ENCODE measurements at places on chromosomes 6 and 20. TPM values are rescaled to one million over a fixed set of nuclear protein-coding genes. Genes with fewer than 3 reads are reported as not detected.

GRCh38 chr6:133774356-133774755, 114.6 kb upstream of the TCF21 start:
- peak; percentile 74 for DNase-seq

GRCh38 chr6:32152769-32153563, 975 bp upstream of the PPT2 start:
- no peak for DNase-seq

- no peak for DNase-seq
These were observed 36.6 kb upstream of the BTN3A2 start for GRCh38 chr6:26328265-26328844.

DNA sequence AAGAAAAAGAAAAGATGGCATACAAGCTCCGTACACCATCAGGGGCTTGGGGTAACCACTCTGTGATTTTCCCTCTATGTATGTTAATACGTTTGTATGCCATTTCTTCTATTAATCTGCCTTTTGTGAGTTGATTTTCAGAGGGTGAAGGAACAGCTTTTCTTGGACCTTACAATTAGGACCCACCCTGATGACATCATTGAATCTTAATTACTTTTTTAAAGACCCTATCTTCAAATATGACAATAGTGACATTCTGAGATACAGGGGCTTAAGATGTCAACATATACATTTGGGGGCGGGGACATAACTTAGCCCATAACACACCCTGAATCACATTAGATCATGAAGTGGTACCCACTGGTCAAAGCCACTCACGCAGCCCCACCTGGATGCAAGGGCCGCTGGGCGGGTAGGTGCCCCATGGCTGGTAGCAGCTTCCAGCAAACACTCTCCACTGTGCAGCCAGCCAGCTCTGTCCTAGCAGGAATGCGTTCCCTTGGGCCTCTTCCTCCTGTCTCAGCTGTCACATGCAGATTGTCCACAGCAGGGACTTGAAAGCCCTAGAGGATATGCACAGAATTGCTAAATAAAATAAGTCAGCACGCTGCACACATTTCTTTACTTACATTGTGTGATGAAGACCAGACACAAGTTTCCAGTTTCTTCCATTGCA, 74.5 kb downstream of the FOXF2 start:
- no peak for DNase-seq

MTO1 gene
- 26.1 TPM for total RNA-seq

SEMG1 gene
- total RNA-seq, result not detected

DNA sequence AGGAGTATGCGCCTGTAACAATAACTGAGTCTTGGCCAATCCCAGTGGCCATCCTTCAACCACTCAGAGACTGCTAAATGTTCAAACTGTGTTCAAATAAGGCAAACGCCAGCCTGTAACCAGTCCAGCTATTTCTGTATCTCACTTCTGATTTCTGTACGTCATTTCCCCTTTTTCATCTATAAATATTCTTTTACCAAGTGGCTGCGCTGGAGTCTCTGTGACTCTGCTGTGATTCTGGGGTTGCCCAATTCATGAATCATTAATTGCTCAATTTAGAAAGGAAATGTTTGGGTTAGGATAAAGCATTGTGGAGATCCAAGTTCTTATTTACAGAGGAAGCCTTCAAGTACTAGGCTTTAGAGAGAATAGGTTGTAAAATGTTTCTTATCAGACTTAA, 89.8 kb upstream of the UST start:
- DNase-seq, result peak; percentile 53

MEI4 gene
- total RNA-seq, result not detected

GRCh38 chr6:139751179-139751578, 376.7 kb upstream of the CITED2 start:
- no peak for DNase-seq

POM121L2 gene
- total RNA-seq, result not detected

- no peak for DNase-seq
These were observed 21.0 kb downstream of the KCNK5 start for GRCh38 chr6:39208223-39208739.

- no peak for DNase-seq
These were observed 6.9 kb upstream of the PPP1R3G start for GRCh38 chr6:5078121-5078669.

- DNase-seq, result peak; percentile 83
These were observed 678.1 kb downstream of the KIF16B start for GRCh38 chr20:15895126-15895525.

GRCh38 chr20:51116765-51117686, 94.1 kb upstream of the KCNG1 start:
- no peak for DNase-seq

- no peak for DNase-seq
These were observed 116.2 kb downstream of the DTNBP1 start for GRCh38 chr6:15546591-15546990.

DNA sequence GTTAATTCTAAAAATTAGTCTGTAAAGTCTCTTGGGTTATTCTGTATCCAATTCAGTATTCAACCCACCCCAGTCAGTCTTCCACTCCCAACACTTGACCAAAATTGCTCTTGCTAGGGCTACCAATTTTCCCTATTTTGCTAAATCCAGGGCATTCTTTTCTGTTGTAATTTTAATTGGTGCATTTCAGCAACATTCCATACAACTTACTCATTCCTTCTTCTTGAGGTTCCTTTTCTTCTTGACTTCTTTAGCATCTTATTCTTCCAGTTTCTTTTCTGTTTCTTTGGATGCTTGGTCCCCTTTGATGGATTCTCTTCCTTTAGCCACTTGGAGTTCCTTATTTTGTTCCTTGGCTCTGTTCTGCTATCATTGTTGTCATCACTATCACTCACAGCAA, 11.2 kb upstream of the GRM1 start:
- DNase-seq, result no peak

DNA sequence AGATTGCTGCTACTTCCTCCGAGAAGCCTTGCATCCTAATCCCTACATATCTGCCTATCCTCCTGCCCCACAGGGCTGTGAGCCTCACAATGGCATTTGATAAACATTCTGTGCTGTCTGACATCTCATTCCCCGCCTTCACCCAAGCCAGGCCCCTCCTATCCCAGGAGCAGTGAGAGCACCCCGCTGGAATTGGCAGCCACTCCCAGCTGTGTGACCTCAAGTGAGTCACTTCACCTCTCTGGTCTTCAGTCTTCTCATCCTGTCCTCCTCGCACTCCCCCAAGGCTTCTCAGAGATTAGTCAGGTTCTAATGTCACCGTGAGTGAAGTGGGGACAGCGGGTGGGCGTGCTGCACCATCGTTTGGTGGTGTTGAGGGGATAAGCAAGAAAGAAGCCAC, 81.7 kb downstream of the CDH22 start:
- DNase-seq, result peak; percentile 36

PNRC1 gene
- total RNA-seq, result 28.7 TPM

DNA sequence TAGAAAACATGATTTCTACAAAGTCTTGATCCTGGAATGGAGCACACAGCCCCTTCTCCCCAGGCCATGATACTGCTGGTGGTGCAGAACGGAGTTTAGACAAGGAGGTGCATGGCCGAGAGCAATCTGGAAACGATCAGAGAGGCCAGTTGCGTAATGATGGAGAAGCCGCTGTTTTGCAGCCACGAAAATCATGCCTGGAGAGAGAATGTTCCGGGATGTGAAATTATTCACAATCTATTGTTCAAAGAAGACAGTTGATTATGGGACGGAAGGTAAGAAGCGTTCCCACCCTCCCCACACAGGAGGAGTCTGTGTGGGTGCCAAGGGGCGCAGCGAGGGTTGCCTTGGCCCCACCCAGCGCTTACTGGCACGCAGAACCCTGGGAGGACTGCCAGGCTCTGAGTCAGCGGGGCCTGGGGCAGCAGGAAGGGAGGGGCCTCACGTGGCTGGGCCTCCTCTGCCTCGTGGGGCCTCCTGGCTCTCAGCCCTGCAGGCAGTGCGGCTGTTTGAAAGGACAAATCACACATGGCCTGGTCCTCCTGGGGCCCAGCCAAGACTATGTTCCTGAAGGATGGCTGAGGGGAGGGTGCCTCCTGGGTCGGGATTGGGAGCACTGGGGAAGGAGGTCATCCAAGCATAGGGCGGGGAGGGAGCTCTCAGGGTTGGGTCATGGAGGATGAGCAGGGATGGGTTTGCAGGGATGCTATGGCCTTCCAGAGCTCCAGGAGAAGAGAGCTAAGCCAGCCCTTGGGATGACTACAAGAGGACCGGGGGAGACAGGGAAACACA, 8.7 kb upstream of the AP5S1 start:
- peak; percentile 99 for DNase-seq

GRCh38 chr20:15627089-15627488, 946.2 kb downstream of the KIF16B start:
- no peak for DNase-seq

RAET1G gene
- 1.2 TPM for total RNA-seq

- peak; percentile 48 for DNase-seq
These were observed 77.2 kb downstream of the BACH2 start for GRCh38 chr6:90219209-90219985.

DNA sequence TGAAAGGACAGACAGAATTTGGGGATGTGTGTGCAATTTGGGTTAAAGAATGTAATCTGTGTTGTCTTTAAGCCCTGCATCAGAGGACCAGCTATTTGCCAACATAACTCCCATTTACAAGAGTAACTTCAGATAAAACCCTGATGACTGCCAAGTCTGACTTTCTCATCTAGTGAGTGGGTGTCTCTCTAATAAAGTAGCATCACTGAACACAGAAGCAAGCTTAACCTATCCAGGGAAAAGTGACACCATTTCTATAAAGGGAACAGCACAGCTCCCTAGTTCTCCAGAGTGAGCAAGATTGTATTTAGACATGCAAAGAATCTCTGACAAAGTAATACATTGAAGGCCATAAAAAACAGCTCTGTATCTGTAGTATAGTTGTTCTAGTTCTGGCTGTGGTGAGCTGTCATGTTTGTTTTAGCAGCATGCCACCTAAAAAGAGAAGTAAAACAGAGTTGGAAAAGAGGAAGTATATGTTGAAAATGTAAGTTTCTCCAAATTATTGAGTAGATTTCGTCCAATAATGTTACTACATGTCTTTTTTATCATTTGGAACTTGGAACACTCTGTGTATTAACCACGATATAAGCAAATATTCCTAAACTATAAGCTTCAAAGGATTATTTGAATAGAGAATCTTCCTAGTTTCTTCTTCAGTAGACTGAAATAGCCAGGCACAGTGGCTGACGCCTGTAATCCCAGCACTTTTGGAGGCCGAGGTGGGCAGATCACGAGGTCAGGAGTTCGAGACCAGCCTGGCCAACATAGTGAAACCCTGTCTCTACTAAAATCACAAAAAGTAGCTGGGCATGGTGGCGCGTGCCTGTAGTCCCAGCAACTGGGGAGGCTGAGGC, 8.8 kb upstream of the PIM1 start:
- no peak for DNase-seq

- DNase-seq, result no peak
These were observed 36.0 kb upstream of the FOXA2 start for GRCh38 chr20:22620342-22620741.
